A549 treated with GW870086 at 1 μM for 4 hours (cell line): ENCODE measurements at places on chromosomes 13 and 19. TPM values are rescaled to one million over a fixed set of nuclear protein-coding genes. Genes with fewer than 3 reads are reported as not detected.

The IGSF23 gene
- total RNA-seq = 0.41 to 0.66 TPM (median 0.59 TPM) in 5 replicates

The EMC10 gene
- total RNA-seq = 107 to 155 TPM (median 150 TPM) in 5 replicates

The FFAR3 gene
- total RNA-seq = 0.07 to 0.21 TPM in 2 of 5 replicates, not detected in the others

The CGB8 gene
- total RNA-seq = 1.9 to 3.4 TPM (median 2.0 TPM) in 5 replicates

The CEACAM19 gene
- total RNA-seq = 7.3 to 10.3 TPM (median 9.3 TPM) in 5 replicates

The STAP2 gene
- total RNA-seq = not detected in 5 replicates
